Stimulated activated CD4-positive, alpha-beta T cell treated with anti-CD3 and anti-CD28 coated beads, Interleukin-15, amount 100 ng/mL, for 1 hour (primary cell): ENCODE measurements at places on chromosomes 3 and 15.

- peak; percentile 82 for DNase-seq
Measured at GRCh38 chr3:49007771-49008528, 759 bp downstream of the WDR6 start.

DNA sequence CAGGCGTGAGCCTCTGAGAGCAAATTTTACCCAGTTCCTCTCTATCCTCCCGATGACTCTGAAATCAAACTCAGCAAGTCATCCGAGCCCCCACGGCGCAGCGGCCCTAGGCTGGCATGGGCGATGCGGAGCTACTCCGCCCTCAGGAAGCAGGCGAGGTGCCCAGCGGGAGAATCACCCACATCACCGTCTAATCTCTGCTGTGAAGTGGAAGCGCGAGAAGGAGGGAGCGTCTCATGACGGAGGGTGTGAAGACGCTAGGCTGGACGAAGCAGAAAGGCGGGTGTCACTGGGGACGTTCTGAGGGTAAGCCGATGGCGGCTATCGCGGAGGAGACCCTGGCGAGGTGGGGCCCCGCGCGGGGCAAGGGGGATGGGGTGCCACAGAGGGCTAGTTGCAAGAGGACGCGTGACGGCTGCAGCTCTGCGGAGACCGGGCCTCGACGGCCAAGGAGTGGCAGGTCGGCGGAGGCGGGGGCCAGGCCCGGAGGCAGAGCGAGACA, 9.1 kb upstream of the GNAI2 start:
- DNase-seq = no peak

GRCh38 chr15:101481917-101482525, 7.5 kb downstream of the PCSK6 start:
- no peak for DNase-seq

DNA sequence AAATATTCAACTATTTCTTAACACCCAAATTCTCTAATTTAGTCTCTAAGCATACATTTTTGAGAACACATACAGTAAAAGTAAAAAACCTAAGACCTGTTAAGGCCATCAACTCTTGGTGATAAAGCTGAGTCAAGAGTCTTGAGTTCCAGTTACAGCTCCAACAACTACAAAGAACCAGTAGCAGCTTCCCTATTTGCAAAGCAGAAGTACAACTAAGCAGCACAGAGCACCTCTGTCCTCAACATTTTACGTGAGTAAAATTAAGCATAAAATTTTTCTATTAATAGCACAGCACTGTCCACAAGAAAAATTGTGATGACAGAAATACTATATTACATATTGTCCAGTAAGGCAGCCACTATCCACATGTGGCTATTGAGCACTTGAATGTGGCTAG, 4.4 kb downstream of the PCOLCE2 start:
- DNase-seq = no peak

GRCh38 chr3:58059349-58060321, 51.4 kb downstream of the FLNB start:
- DNase-seq = no peak

- DNase-seq = no peak
Measured at GRCh38 chr3:98778383-98778782, 15.2 kb downstream of the ST3GAL6 start.

DNA sequence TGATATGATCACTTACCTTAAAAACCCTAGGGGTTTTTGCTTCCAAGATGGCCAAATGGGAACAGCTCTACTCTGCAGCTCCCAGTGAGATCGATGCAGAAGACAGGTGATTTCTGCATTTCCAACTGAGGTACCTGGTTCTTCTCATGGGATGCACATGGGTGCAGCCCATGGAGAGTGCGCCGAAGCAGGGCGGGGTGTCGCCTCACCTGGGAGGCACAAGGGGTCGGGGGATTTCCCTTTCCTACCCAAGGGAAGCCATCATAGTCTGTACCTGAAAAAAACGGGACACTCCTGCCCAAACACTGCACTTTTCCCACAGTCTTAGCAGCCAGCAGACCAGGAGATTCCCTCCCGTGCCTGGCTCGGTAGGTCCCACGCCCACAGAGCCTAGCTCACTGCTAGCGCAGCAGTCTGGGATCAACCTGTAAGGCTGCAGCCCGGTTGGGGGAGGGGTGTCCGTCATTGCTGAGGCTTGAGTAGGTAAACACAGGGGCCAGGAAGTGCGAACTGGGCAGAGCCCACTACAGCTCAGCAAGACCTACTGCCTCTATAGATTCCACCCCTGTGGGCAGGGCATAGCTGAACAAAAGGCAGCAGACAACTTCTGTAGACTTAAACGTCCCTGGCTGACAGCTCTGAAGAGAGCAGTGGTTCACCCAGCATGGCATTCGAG, 78.6 kb downstream of the CTNNB1 start:
- DNase-seq = no peak

- DNase-seq = no peak
Measured at GRCh38 chr15:34364041-34364440, 3.0 kb downstream of the LPCAT4 start.

- no peak for DNase-seq
Measured at GRCh38 chr3:78462021-78462420, 1305.8 kb downstream of the ROBO1 start.

GRCh38 chr15:100516643-100517512, 11.9 kb downstream of the CERS3 start:
- DNase-seq = no peak

- no peak for DNase-seq
Measured at GRCh38 chr3:190073264-190074008, 47.3 kb downstream of the P3H2 start.

GRCh38 chr3:170419557-170420087, 954 bp downstream of the CLDN11 start:
- no peak for DNase-seq

GRCh38 chr15:101322854-101323477, 27.9 kb upstream of the SNRPA1 start:
- DNase-seq = no peak

GRCh38 chr3:61358364-61358763, 107.1 kb upstream of the FHIT start:
- no peak for DNase-seq

DNA sequence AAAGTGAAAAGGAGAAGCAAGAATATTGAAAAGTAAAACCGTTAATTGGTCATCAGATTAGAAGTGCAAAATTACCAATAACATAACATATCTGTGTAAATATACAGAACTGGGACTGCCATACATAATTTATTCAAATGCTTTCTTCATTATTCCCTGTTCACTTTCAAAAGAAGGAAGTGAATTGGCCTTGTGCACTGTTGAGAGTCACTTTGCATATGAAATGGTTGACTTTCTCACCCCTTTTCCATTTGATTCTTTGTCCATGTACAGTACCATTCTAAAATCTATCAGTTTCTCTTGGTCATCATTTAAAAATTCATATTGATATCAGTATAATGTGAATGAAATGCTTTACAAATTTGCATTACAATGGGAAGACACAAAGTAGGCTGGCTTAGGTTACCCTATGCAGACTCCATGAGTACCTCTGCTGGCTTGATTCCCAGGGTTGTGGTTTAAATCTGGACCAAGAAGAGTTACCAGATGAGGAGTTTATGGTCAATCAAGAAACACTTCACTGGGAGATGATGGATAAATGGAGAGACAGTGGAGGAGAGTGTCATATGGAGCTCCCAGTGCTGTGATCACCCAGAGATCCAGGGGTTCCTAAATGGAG, 210.9 kb upstream of the TOPAZ1 start:
- no peak for DNase-seq

GRCh38 chr3:139309061-139309591, 34.7 kb upstream of the MRPS22 start:
- DNase-seq = no peak

GRCh38 chr3:57288403-57288802, 4.1 kb downstream of the ASB14 start:
- no peak for DNase-seq

DNA sequence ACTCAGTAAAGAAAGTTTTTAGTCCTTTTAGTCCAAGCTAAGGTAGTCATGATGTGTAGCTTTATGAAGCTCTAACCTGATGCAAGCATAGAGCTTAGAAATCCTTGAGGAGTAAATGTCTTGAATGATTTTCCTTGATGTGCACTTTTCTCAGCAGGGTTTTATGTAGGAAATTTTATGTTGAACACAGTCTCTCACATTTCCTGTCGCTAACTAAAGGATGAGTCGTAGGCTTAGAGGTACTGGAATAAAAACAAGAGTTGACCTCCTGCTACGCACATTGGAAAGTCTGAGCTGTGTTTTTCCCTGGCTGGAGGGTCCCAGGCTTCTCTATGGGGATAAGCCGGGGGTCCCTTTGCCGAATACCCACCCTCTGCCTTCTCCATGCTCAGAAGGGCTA, 34.7 kb upstream of the ZPLD1 start:
- DNase-seq = no peak

DNA sequence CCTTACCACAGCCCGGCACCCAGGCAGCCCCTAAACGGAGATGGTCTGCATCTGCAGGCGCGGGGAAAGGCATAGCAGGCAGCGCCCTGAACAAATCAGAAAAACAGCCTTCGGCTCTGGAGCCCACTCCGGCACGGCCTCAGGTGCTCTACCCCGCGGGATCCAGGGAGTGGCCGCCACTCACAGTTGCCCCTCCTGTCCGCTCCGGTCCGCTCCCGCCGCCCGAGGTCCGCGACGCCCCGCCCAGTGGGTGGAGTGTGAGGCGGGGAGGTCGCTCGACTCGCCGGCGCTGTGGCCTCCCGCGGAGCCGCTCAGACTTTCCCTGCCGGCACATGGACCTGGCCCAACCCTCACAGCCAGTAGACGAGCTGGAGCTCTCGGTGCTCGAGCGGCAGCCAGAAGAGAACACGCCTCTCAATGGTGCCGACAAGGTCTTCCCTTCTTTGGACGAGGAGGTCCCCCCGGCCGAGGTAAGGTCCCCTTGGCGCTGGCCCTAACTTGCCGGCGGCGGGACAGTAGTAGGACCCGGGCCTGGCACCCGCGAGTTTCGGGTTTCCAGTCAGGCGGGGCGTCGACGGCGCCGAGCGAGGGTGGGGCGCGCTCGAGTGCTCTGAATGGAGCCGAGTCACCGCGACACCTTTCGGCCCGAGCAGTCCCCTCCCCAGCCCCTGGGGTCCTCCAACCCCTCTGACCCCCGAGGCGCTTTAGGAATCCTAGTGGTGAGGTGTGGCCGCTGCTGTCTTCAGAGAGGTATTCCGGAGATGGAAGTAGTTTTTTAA, at the start of gene C3orf52:
Gene C3orf52 (plus strand): TSS at position 314 of the 779 bp plus-strand sequence. CDS start 19 bp downstream, at position 333.
- peak; percentile 31 for DNase-seq

GRCh38 chr3:15291589-15292541, 40.5 kb downstream of the SH3BP5 start:
- DNase-seq = peak; percentile 44

GRCh38 chr3:73213896-73214295, 152.4 kb downstream of the EBLN2 start:
- no peak for DNase-seq

- DNase-seq = no peak
Measured at GRCh38 chr3:15601046-15601398, 347 bp downstream of the HACL1 start.

GRCh38 chr3:54712539-54712938, 215.3 kb downstream of the LRTM1 start:
- DNase-seq = no peak

- DNase-seq = no peak
Measured at GRCh38 chr3:83096-83495, 113.5 kb upstream of the CHL1 start.

DNA sequence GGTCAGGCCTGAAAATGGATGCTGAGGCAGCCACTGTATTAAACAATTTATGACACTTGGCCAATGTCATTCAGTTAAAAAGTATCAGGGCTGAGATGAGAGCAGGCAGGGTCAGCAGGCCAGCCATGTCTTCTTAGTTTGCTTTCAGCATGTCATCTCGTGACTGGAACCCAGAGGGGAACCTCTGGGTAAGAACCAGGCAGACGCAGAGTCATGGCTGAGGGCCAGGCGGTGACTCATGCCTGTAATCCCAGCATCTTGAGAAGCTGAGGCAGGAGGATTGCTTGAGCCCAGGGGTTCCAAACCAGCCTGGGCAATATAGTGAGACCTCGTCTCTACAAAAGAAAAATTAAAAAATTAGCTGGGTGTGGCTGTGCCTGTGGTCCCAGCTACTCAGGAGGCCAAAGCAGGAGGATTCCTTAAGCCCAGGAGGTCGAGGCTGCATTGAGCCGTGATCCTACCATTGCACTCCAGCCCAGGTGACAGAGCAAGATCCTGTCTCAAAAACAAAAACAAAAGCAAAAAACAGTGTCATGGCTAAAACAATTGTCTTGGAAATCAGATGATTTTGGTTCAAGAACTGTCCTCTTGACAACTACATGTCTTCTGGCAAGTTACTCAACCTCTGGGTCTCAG, 11.7 kb downstream of the BCL2L10 start:
- DNase-seq = no peak

DNA sequence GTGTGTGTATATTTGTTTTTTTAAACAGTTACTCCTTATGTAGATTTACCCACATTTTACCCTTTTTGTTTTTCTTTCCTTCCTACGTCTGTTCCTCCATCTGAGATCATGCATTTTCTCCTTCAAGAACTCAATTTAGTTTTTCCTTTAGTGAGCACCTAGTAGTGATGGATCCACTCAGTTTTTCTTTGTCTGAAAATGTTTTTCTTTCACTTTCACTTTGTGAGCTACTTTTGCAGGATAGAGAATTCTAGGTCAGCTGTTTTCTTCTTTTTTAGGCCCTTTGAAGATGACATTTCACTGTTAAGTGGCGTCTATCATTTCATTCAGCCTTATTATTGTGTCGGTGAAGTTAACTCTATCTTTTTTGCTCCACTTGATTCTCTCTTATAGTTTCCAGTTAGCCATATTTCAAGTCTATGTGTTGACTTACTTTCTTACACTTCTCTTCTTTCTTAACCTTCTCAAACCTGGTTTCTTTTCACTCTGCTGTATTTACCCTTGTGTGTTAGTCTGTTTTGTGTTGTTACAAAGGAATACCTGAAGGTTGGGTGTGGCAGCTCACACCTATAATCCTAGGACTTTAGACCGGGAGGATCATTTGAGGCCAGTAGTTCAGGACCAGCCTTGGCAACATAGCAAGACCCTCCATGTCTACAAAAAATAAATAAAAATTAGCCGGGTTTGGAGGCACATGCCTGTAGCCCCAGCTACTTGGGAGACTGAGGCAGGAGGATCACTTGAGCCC, 55.8 kb downstream of the PRKCI start:
- no peak for DNase-seq

- no peak for DNase-seq
Measured at GRCh38 chr15:97567411-97567810, 393.1 kb upstream of the ARRDC4 start.

DNA sequence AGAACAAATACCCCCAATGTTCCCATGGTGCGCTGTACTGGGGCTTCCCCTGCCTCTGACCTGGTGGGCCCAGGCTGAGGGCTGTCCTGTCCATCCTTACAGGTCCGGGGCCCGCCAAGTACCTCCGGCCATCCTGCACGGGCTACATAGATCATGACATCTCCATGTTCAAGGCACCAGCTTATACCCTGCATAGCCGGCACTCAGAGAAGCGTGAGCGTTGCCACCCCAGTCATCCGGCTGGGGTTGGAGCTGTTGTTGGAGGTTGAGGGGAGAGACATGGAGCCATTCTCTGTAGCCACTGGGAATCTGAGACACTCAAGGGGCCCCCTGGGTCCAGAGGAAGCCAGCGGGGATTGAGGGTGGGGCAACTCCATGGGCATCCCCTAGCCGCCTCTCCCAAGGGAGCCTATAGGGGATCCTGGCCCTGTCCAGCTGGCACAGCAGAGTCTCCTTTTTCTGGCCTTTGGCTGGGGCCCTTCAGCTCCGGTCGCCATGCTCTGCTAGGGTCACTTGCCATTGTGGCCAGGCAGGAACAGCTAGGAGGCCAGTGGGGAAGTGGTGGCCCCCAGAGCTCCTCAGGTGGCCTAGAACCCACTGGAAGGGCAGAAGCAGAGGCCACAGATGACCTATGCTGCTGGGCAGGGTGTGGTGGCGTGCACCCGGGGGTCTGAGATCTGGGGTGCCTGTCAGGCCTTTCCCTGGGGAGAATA, 12.5 kb upstream of the CSPG4 start:
- DNase-seq = no peak
